Natural killer cell treated with Interleukin-12 subunit alpha and Interleukin-12 subunit beta and Interleukin-15 and Interleukin-18, amount 100 ng/mL, for 72 hours (primary cell): ENCODE measurements at places on chromosomes 5 and 9. TPM values are rescaled to one million over a fixed set of nuclear protein-coding genes. Genes with fewer than 3 reads are reported as not detected.

PIP5K1B gene
- 0.24 TPM for total RNA-seq

ZNF622 gene
- 38.4 TPM for total RNA-seq

MINAR2 gene
- not detected for total RNA-seq

SH3GL2 gene
- total RNA-seq: not detected

QSOX2 gene
- 27.3 TPM for total RNA-seq

SH3PXD2B gene
- 0.08 TPM for total RNA-seq

FBP1 gene
- total RNA-seq: 4.9 TPM

TRIM7 gene
- 1.3 TPM for total RNA-seq

TUSC1 gene
- 0.56 TPM for total RNA-seq

- no peak overlapping the region for H3K27ac ChIP-seq
- H3K36me3 ChIP-seq: no peaks in the 10 kb centered on the region
- no peak overlapping the region for H3K4me3 ChIP-seq
Observed at GRCh38 chr9:117188394-117188793, 226.5 kb downstream of the ASTN2 start.

GRCh38 chr9:20844916-20845315, 160.9 kb downstream of the FOCAD start:
- no peak for DNase-seq
- no peak overlapping the region for H3K27ac ChIP-seq
- H3K4me1 ChIP-seq: no peaks in the 10 kb centered on the region
- H3K36me3 ChIP-seq: peaks cover 18% of the 10 kb centered on the region

DNA sequence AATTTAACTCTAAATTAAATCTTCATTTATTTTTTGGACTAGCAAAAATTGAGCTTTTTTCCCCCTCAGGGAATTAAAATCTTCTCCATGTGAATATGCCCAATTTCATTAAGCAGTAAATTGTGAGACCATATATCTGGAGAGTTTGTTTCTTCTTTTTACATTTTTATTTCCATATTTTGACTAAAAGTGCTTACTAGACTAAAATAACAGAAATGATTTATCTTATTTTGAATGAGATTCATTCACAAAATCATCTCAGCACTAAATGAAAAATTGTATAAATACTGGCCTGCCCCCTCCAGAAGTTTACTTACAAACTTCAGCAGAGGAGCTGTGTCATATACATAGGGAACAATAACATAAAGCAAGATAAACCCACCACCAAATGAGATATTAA, 26.6 kb downstream of the MAPKAP1 start:
- no peak overlapping the region for H3K27ac ChIP-seq
- no peaks in the 10 kb centered on the region for H3K36me3 ChIP-seq
- H3K27me3 ChIP-seq: no peaks in the 10 kb centered on the region
- no peak overlapping the region for H3K4me3 ChIP-seq
- no peak for DNase-seq
- H3K4me1 ChIP-seq: peaks cover 12% of the 10 kb centered on the region

DNA sequence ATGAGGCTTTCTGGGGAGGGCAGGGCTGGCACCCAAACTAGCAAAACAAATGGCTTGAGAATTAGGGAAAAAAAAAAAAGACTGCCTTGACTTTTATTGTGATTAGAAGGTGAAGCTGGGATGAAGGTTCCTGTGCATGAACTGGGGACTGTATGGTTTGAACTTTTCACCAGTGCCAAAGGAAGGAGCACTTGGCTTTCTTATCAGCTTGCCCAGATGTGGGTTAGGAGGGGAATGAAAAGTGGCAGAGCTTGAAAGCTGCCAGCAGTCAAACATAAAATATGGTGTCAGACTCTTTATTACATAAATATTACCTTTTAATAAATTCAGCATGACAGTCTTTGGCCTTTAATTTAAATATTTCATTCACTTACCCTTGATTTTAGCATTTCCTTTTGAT, 182.5 kb downstream of the PSAT1 start:
- no peak overlapping the region for H3K27ac ChIP-seq
- peaks cover 5% of the 10 kb centered on the region for H3K27me3 ChIP-seq
- H3K4me1 ChIP-seq: no peaks in the 10 kb centered on the region
- H3K4me3 ChIP-seq: no peak overlapping the region

- H3K4me1 ChIP-seq: peaks cover 3% of the 10 kb centered on the region
- H3K4me3 ChIP-seq: no peak overlapping the region
- H3K27ac ChIP-seq: no peak overlapping the region
Observed at GRCh38 chr5:171644536-171644935, 141.1 kb upstream of the SMIM23 start.

DNA sequence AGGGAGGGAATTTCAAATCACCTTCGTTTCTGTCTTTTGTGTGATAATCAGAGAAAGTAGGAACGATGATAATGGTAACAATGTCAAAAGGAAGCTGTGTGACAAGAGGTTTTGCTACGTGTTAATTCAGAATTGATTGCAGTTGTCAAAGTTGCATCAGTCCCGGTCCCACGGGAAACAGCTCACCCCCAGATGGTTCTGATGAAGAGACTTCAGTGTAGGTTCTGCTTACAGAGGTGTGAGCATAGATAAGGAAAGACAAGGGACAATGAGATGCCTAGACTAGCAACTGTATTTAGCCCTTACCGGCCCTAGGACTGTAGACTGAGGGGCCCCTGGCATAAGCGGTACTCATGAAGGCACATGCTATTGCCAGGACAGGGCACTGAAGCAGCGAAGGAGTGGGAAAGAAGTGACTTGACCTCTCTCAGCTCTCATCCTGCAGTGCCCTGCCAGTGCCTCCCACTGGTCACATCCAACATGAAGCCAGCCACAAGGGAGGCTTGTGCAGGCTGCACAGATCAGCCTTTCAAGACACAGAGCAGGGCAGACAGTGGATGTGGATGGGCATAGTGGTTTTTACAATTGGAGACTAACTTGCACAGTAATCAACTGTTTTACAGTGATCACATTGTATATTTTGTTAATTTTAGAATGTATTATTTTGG, 21.1 kb downstream of the PDE8B start:
- no peak for DNase-seq
- no peak overlapping the region for H3K27ac ChIP-seq
- no peaks in the 10 kb centered on the region for H3K36me3 ChIP-seq
- H3K4me3 ChIP-seq: no peak overlapping the region

DNA sequence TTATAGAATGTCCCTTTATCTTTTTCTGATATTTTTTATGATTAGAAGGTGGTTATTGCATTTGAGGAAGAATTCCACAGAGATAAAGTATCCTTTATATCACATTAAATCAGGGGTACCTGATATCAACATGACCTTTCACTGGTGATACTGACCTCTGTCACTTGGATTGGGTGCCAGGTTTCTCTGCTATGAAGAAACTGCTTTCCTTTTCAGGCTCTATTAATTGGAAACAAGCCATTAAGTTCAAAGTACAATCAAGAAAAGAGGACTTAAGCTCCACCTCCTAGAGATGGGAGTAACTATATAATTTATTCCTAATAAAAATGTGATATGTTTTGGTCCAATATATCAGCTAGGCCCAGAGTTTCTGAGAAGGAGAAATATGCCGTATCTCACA, 514.6 kb upstream of the TYRP1 start:
- H3K4me3 ChIP-seq: no peak overlapping the region
- H3K4me1 ChIP-seq: no peaks in the 10 kb centered on the region
- no peak overlapping the region for H3K27ac ChIP-seq
- H3K36me3 ChIP-seq: peaks cover 11% of the 10 kb centered on the region
- DNase-seq: no peak
- no peaks in the 10 kb centered on the region for H3K27me3 ChIP-seq

DNA sequence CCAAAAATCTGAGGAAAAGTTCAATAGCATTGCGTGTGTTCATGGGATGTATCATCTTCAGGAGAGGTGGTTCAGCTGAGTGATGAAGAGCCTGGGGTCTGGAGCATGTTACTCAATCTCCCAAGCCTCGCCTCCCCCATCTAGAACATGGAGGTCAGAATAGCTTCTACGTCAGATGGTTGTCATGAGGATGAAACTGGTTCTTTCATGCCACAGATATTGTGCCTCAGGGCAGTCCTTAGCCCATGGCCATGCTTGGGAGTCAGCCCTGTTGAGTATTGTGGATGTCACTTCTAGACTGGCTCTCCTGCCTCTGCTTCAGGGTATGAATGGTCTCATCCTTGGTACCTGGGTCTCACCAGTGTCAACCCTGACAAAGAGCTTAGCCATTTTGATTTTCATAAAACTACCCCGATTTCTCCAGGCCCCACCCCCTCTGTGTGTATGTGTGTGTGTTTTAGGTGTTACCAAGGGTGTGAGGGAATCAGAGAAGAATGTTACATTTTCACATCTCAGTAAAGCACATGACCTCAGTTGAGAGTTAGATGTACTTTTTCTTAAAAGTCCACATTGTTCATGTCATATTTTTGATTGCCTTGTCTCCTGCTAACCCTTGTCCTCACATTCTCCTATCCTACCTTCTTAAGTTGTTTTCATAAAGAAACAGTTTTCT, 97.8 kb upstream of the CD180 start:
- H3K36me3 ChIP-seq: no peaks in the 10 kb centered on the region
- peaks cover 16% of the 10 kb centered on the region for H3K4me1 ChIP-seq
- no peak overlapping the region for H3K27ac ChIP-seq
- no peak overlapping the region for H3K4me3 ChIP-seq
- no peak for DNase-seq
- H3K27me3 ChIP-seq: no peaks in the 10 kb centered on the region

- DNase-seq: no peak
- no peaks in the 10 kb centered on the region for H3K27me3 ChIP-seq
- no peak overlapping the region for H3K4me3 ChIP-seq
- peaks cover 3% of the 10 kb centered on the region for H3K4me1 ChIP-seq
Observed at GRCh38 chr5:89267788-89268187, 384.8 kb upstream of the MEF2C start.

DNA sequence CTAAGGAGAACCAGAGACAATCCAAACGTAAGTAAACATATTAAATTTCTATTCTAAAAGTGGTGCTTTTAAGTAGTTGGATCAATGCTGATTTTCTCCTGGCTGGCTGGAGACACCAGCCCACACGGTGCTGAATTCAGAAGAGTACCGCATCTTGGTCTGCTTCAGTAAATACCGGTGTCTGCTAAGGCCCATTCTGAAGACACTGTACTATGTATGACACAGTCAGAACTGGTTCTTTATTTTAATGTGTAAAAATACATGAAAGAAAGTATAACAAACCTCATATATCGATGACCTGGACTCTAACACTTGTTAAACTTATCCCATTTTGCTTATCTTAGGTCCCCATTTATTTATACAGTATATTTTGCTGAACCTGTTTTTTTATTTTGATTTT, 32.8 kb downstream of the RAPGEF1 start:
- DNase-seq: no peak
- H3K4me1 ChIP-seq: peaks cover 82% of the 10 kb centered on the region
- peak overlapping the region; percentile 90 for H3K27ac ChIP-seq
- peak overlapping the region; percentile 79 for H3K4me3 ChIP-seq
- no peaks in the 10 kb centered on the region for H3K36me3 ChIP-seq

- DNase-seq: no peak
- no peaks in the 10 kb centered on the region for H3K27me3 ChIP-seq
- H3K36me3 ChIP-seq: peaks cover 5% of the 10 kb centered on the region
- H3K4me3 ChIP-seq: no peak overlapping the region
Observed at GRCh38 chr5:129541648-129542251, 81.7 kb downstream of the ADAMTS19 start.

DNA sequence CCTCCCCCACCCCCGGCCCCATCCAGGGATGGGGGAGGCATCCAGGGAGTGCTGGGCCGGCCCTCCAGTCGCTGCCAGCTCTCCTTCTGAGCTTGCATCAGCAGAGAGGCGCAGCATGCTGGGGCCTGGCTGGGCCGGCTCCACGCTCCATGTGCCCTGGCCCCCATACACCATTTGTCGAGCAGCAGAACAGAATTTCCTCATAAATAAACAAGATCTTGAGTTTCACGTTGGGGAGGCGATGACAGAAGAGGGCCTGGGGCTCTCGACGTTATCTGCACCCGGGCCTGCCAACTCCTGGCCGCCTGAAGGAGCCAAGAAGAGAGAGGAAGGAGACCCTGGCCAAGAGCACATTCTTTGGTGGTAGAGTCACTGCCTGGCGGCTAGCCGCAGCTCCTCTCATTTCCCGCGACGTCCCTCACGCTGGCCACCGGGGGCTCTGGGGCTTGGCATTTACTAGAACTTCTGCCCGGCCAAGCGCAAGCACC, 177.0 kb downstream of the FGF18 start:
- H3K27ac ChIP-seq: no peak overlapping the region
- no peaks in the 10 kb centered on the region for H3K36me3 ChIP-seq
- no peaks in the 10 kb centered on the region for H3K4me1 ChIP-seq
- no peak for DNase-seq
- peaks cover 14% of the 10 kb centered on the region for H3K27me3 ChIP-seq

GRCh38 chr5:120528609-120529008, 64.5 kb downstream of the PRR16 start:
- H3K27me3 ChIP-seq: no peaks in the 10 kb centered on the region
- H3K4me3 ChIP-seq: no peak overlapping the region
- H3K36me3 ChIP-seq: no peaks in the 10 kb centered on the region
- H3K27ac ChIP-seq: no peak overlapping the region
- no peak for DNase-seq

DNA sequence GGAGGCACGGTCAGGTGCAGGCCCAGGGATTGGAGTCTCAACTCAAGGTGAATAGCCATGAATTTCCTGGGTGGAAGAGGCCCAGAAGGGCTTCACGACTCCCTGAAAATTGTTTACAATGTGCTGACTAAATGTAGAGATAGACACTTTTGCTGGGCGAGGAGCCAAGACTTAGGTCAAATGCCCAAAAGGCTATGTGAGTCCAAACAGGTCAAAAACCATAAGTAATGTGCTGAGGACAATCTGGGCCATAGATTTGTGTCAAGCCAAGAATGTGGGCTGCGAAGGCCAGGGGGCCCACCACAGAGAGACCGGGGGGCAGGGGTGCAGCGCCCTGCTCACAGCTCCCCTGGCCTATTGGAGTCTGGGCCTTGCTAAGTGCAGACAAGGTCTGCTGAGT, 197.8 kb downstream of the HSPA4 start:
- peak overlapping the region; percentile 33 for H3K27ac ChIP-seq
- H3K27me3 ChIP-seq: peaks cover 2% of the 10 kb centered on the region
- no peak for DNase-seq
- no peaks in the 10 kb centered on the region for H3K4me1 ChIP-seq
- no peaks in the 10 kb centered on the region for H3K36me3 ChIP-seq
- no peak overlapping the region for H3K4me3 ChIP-seq

GRCh38 chr5:24067208-24067607, 559.8 kb downstream of the PRDM9 start:
- H3K27ac ChIP-seq: no peak overlapping the region
- no peaks in the 10 kb centered on the region for H3K4me1 ChIP-seq
- H3K4me3 ChIP-seq: no peak overlapping the region
- DNase-seq: no peak

- H3K36me3 ChIP-seq: no peaks in the 10 kb centered on the region
- no peak overlapping the region for H3K27ac ChIP-seq
- H3K4me3 ChIP-seq: no peak overlapping the region
- H3K27me3 ChIP-seq: no peaks in the 10 kb centered on the region
- DNase-seq: no peak
- no peaks in the 10 kb centered on the region for H3K4me1 ChIP-seq
Observed at GRCh38 chr5:91816681-91817080, 433.6 kb upstream of the ARRDC3 start.

GRCh38 chr9:95382433-95382832, 64.9 kb upstream of the FANCC start:
- no peak overlapping the region for H3K4me3 ChIP-seq
- no peak overlapping the region for H3K27ac ChIP-seq
- H3K4me1 ChIP-seq: no peaks in the 10 kb centered on the region
- DNase-seq: no peak
- H3K36me3 ChIP-seq: no peaks in the 10 kb centered on the region
- peaks cover 22% of the 10 kb centered on the region for H3K27me3 ChIP-seq
